ENCODE measurements at places on chromosomes 2 and 18. TPM values are rescaled to one million over a fixed set of nuclear protein-coding genes. Genes with fewer than 3 reads are reported as not detected.

The DSC2 gene
- 2.7 TPM for total RNA-seq

GRCh38 chr2:28927878-28928277 lies 33.4 kb downstream of the WDR43 start:
- DNase-seq: no peak

- no peak for DNase-seq
Observed at GRCh38 chr2:22483036-22483435, 901.9 kb upstream of the KLHL29 start.

DNA sequence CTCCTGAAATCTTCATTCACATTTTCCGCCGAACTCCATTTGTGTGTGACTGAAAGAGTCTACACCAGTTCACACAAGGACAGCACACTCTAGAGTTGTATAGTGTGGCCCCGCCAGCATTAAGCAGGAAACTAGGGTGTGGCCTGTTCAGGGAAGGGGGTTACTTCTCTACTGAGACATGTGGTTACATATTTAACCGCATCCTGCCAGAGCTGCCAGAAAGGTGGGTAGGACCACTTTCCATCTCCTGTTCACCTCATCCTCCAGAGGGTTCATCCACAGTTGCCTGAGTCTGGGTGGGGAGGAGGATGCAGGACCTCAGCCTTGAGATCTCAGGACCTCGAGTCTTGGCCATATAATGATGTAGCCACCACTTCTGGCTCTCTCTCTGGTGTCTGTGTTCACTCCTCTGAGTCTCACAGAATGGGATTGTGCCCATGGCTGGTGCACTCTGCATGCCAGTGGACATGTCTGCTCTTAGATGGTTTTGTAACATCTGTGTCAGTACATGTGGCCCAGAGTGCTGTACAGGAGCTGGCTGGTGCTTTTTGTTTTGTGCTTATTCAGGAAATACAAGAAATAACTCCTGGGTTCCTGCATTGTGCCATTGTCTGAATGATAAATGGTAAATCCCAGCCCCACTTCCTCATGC lies 7.7 kb upstream of the SP140L start:
- DNase-seq: no peak

- no peak for DNase-seq
Observed at GRCh38 chr2:71833855-71834560, 313.7 kb downstream of the CYP26B1 start.

DNA sequence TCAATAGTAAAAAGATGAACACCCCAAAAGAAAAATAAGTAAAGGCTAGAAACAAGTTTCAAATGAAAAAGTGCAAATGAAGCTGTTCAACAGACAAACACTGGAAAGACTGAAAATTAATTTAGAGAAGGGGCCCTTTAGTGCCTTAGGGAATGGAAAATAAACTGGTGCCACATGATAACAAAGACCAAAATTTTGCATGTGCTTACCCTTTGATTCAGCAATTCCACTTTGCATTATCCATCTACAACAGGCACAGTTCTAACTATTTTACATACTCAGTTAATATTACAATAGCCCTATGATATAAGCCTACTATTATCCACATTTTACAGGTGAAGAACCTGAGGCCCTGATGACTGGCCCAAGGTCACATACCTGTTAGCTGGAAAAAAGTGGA lies 183.9 kb downstream of the NBAS start:
- DNase-seq: no peak

DNA sequence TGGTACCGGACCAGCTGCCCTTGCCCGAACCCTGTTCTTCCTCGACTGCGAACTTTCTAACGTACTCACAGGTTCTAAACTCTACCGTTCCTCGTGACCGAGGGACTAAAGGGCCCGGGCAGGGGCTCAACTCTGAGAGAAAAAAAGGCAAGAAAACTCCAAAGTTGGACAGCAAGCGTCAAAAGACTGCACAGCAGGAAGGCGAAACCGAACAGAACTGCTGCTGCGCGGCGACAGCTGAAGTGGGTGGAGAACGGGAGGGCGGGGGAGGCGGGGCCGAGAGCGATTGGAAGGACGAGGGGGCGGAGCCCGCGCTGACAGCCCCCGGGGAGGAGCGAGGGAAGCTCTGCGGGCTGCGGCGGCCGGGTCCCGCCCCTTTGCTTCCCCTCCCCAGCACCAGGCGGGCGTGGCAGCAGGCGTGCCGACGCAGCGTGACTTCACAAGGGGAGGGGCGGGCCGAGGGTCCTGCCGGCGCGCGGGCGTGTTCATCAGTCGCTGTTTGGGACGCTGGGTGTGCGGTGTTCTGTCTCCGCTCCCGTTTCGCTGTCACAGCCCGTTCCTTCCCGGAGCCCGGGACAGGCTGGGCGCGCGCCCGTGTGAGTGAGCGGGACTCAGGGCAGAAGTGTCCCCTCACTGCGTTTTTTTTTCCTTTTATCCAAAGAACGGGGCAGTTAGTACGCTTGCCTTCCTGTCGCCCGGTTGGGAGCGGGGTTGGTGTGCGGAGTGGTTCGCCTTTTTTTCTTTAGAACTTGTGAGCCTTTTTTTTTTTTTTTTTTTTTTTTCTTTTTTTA lies at the start of gene NABP1:
NABP1 (plus strand) TSS at position 491 of the 791 bp plus-strand sequence. CDS start 479 bp downstream, outside the sequence.
- no peak for DNase-seq

The MOB1A gene
- 184 TPM for total RNA-seq

DNA sequence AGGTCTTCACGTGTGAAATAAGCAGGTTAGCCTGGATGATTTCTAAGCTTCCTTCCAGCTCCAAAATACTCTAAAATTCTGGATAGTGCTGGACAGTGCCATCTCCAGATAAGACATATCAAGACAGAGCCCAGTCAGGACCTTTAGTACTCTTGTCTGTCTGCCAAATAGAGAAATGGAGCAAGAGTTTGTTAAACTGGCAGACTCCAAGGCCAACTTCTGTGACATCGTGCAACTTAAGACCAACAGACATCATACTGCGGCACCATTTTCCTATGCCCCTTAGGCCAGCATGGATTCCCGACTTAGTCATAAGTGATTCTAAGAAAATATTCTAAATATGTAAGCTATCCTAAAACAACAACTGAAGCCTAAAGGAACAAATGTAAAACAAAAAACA lies 118.6 kb downstream of the RBMS1 start:
- DNase-seq: no peak

- DNase-seq: no peak
Observed at GRCh38 chr2:95121093-95121406, 558 bp downstream of the MRPS5 start.

The SERPINB3 gene
- not detected for total RNA-seq

The DSEL gene
- total RNA-seq: 6.8 TPM

GRCh38 chr2:127771756-127772155 lies 39.2 kb downstream of the WDR33 start:
- no peak for DNase-seq

Data from Panc1 (cell line).